Activated naive CD8-positive, alpha-beta T cell treated with anti-CD3 and anti-CD28 coated beads for 36 hours (primary cell): ENCODE measurements at places on chromosomes 4 and X. TPM values are rescaled to one million over a fixed set of nuclear protein-coding genes. Genes with fewer than 3 reads are reported as not detected.

The DBET gene
- not detected for total RNA-seq

- no peak for DNase-seq
These were observed 26.3 kb upstream of the UBA6 start for GRCh38 chr4:67727124-67727850.

The TEX11 gene
- not detected for total RNA-seq

- DNase-seq, result no peak
These were observed 59.9 kb downstream of the CXCL13 start for GRCh38 chr4:77665381-77666069.

GRCh38 chr4:123889507-123889906 is 492.9 kb downstream of the SPRY1 start:
- no peak for DNase-seq
